ENCODE measurements at places on chromosomes 1 and 21.

DNA sequence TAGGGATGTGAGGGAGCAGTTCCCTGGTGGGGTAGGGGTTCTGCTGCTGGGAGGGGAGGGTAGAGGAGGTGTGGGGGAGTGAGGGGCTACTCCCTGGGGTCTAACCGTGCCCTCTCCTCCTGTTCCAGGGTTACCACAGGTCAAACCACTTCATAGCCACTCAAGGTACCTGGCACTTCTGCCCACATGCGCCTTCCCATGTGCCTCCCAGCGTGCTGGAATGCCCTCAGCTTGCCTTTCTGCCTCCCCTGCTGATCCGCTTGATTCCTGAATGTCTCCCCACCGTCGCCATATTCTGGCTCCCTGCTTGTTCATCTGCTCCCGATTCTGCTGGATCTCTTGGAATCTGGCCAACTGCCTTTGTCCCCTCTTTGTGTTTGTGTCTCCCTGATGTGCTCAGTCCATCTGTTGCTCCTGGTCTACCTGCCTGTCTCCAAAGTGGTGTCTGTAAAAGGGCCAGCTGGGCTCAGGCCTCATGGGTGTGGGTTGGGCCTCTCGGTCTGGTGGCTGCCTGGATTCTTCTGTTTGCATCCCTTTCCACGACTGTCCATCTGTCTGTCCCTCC is 74.4 kb downstream of the PTPRU start:
- no peak for DNase-seq

- DNase-seq = no peak
These were observed 131.7 kb upstream of the ERRFI1 start for GRCh38 chr1:8157765-8158164.

GRCh38 chr1:147129116-147129873 is 43.0 kb downstream of the PRKAB2 start:
- no peak for DNase-seq

- no peak for DNase-seq
These were observed 5.3 kb downstream of the CLCA2 start for GRCh38 chr1:86429122-86429725.

DNA sequence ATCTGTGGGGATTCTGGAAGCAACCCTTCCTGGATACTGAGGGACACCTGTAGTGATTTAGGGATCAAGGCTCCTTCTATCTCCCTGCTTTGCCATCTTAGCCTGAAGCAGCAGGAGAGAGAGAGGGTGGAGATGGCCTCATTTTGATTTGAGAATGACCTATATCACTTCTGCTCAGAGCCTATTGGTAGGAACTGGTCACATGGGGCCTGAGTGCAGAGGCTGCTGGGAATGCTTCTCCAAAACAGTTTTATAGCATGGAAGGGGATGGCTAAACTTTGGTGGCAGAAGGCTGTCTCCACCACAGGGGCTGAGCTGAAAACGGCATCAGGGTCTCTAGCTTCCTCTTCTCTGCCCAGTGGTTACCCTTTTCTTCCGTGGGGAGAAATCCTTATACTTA is 105.8 kb downstream of the TBX19 start:
- DNase-seq = no peak

DNA sequence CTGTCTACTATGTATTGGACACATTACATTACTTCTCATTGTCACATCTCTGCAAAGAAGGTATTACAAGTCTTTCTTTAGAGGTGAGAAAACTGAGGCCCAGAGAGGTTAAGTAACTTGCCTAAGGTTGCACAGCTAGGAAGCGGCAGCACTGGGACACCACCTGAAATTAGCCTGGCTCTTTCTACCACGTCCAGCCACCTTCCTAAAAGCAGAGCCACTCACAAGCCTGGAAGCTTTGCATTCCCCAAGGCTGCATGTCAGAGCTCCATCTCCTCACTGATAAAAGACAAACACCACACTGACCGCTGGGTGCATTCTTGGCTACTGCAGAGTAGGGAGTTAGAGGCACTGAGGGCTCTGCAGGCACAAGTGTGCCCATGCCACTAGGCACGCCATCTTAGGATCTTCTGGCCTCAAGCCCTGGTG is 2.4 kb downstream of the CD247 start:
- DNase-seq = no peak

DNA sequence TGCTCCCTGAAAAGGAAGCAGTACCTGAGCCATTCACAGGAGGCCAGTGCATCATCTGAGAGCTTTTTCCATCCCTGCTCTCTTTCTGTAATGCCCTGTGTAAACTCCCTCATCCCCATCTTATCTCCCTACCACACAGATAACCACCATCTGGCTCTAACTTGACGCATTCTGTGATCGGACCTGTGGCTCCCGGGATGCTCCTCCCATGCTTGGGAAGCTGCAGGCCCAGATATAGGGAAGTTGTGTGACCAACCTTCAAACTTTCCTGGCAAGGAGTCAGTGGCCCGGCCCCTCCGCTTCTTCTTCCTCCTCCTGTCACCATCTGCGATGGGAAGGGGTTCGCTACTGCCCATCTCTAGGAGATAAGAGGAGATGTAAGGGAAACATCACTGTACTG is 21.1 kb downstream of the MKNK1 start:
- DNase-seq = no peak

- no peak for DNase-seq
These were observed 580.1 kb upstream of the ADGRL2 start for GRCh38 chr1:81220614-81221071.

Measured in activated T-cell treated with anti-CD3 and anti-CD28 coated beads, Interleukin-2, amount 50 U/mL, for 24 hours (primary cell).